H7 (cell line): ENCODE measurements at places on chromosomes 6 and 20. TPM values are rescaled to one million over a fixed set of nuclear protein-coding genes. Genes with fewer than 3 reads are reported as not detected.

ADAM33 gene
- total RNA-seq, result 3.3 and 5.5 TPM in 2 replicates

OPRM1 gene
- total RNA-seq, result not detected in 2 replicates

FERMT1 gene
- 11.0 and 14.3 TPM in 2 replicates for total RNA-seq

DNAH8 gene
- total RNA-seq, result 0.03 TPM in 1 of 2 replicates, not detected in the other

C20orf204 gene
- 1.1 and 1.6 TPM in 2 replicates for total RNA-seq

STK35 gene
- total RNA-seq, result 39.8 and 40.8 TPM in 2 replicates

GRCh38 chr6:74041420-74041819 is 345.4 kb downstream of the CD109 start:
- no peak for DNase-seq

DNA sequence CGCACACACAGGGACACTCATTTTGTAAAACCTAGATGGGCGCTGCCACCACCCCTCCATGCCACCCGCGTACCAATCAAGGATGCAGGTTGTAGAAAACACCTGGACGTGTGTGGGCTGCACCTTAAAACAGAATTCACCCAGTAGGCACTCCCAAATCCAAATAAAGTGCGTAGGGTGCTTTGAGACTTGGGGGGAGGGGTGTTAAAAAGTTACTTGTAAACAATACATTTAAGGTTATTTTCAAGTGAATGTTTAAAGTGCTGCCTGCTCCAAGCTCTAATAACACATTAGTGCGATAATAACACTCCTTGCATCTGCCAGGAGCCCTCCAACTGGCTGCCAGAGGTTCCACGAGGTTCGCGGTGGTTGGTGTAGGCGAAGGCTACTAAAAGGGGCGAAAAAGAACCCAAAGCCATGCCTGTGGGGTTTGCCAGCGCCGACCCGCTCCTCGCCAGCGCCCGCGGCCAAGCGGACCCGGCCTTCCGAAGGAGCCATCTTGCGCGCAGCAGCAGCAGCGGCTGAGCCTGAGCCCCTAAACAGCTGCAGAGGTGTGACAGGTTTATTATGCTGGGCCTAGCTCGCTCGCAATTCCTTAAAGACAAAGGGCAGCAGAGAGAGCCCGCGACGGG is 11.5 kb downstream of the FOXC1 start:
- DNase-seq, result peak; percentile 83

DNA sequence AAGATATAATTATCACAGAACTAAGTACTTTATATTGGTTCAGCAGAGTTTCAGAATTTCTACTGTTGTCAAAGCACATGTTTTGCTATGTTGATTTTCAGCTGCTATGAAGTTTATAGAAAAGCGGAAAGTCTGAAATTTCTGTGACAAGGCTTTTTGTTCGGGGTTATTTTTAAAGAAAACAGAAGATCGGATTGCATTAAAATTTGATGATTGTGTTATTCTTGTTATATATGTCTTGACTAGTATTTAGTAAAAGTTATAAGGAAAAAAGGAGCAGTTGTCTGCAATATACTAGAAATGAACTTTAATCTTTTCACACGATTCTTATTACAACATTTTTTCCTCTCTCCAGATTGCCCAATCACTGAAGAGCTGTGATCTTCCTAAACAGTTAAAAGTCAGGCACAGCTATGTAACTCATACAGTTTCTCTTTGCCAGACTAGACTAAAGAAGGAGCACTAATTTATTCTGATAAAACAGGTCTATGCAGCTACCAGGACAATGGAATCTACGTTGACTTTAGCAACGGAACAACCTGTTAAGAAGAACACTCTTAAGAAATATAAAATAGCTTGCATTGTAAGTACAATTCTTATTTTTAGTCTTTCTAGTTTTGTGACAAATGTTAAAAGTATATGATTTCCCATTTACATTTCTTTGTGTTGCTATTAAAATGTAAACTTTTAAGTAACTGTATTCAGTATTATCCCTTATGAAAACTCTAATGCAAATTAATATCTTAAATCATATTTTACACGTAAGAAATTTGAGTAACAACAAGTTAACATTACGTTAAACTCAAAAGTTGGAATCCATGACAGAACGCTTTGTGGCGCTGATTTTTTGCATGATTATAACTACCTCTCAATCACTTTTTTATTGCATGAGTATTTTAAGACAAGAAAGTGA is at the start of gene ENPP3:
Gene ENPP3 (plus strand): TSS at position 423 of the 913 bp plus-strand sequence. CDS start 83 bp downstream, at position 506.
- DNase-seq, result no peak

DNA sequence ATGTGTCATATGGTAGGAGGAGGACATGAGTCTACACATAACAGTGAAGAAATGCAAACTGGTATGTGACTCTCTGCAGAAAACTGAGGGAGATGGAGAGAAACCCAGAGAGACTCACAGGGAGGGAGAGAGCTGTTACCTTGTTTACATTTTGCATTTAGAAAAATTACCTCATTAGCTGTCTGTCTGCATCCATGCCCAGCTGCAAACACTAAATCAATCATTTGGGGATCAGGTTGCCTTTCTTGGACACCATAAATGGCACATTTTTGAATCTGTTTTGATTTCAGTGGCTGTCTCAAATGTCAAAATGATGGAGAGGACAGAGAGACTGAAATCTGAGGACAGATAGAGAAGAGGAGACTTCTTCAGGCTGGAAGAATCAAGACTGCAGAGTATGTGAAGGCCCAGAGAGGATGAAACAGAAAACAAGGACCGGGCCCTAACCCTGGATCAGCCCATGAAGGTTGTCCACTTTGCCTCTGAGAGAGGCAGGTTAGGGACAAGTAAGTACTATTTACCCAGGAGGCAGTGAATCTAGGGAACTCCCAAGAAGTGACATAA is 92.2 kb downstream of the UNC5CL start:
- no peak for DNase-seq

GRCh38 chr6:79657238-79657637 is 26.1 kb downstream of the SH3BGRL2 start:
- DNase-seq, result no peak

DNA sequence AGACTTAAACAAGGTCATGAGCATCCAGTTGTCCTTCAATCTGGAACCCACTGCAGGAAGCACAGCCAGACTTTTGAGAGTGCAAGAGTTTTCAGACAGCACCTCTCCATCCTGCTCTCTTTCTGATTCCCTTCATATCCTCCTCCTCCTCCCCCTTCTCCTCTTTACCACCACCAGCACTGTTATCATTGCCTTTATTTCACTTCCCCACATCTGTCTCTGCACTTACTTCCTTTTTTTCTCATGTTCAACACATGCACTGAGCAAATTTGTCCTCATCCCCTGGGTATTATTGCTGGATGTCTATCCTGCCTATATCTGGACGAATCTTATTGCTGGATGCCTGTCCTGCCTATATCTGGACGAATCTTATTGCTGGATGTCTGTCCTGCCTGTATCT is 554.8 kb downstream of the DHX35 start:
- no peak for DNase-seq

- no peak for DNase-seq
Measured at GRCh38 chr20:5845681-5846615, 95.7 kb downstream of the SHLD1 start.

GRCh38 chr6:66675906-66676305 is 968.9 kb upstream of the EYS start:
- DNase-seq, result no peak

DNA sequence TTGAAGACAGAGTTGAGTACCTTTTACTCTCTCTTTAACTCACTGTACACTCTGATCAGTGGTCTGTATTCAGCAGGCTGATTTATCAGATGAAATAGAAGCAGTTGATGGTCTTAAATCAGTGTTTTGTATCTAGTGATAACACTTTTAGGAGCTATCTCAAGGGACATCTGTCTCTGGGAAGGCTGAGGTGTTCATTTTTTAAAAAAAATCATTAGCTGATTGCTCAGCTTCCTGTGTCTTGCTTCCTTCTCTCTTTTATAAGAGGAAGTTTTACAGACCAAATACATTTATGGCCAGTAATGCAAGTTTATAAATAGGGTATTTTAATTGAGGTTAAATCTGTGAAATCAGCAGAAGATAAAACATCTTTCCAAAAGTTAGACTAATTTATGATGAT is 12.0 kb upstream of the CCDC170 start:
- DNase-seq, result no peak

- no peak for DNase-seq
Measured at GRCh38 chr6:118825661-118826060, 68.3 kb upstream of the ASF1A start.

DNA sequence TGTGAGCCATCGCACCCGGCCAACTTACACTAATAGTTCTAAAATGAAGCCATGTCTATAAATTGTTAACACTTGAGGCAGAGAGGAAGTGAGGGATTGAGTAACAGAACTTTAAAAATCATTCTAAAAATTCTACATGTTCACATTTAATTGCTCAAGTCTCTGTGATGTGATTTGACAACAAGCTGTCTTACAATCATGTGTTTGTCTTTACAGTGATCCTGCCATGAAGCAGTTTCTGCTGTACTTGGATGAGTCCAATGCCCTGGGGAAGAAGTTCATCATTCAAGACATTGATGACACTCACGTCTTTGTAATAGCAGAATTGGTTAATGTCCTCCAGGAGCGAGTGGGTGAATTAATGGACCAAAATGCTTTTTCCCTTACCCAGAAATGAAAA is 23.6 kb downstream of the GTF2H5 start:
- no peak for DNase-seq

DNA sequence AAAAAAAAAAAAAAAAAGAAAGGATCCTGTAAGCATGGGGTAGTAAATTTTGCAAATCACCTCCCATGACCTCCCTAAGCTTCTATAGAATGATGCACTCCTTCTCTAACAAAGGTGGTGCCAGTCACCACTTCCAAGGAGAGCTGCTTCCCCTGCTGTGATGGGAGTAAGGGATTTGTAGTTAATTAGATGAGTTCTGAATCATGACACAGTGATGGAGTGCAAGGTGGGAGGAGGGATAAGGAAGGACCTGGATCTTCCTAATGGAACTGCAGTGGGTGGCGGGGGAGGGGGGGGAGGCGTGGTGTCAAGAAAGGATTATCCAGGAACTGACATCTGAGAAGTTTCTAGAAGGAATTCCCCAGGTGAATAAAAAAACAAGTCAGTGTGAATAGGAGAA is 47.8 kb downstream of the NRN1 start:
- DNase-seq, result no peak

GRCh38 chr6:158631678-158632537 is 12.6 kb downstream of the DYNLT1 start:
- no peak for DNase-seq

DNA sequence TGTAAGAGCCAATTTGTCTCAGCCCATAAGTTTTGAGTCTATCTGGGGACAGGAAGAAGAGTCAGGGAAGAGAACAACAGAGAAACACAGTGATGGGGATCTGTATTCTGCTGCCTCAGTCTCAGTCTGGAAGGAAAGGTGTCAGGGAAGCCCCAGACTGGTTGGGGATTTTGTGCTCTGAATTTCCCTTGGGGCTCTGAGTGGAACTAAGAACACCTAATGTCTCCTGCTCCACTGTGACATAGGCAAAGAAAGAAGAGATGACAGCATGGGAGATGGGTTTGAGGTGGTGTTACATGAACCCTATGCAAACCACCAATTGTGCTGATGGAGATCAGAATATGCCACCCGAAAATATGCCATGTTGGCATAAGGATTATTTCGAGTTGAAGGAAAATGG is 139.5 kb upstream of the MYLIP start:
- DNase-seq, result no peak

DNA sequence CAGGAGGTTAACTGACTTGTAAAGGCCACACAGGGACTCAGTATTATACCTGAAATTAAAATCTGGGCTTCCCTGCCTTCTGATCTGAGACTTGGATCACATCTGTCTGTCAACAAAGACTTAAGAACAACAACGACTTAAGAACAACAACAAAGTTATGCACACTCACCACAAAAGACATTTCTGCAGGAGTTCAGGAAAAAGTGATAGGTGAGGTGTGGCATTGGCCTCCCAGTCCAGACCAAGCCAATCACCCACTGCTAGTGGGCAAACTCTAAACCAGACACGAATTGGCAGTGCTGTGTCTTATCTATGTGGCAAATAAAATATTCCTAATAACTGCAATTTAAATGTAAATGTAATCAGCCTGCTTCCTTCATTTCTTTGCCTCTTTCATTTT is 61.3 kb downstream of the PRDM1 start:
- no peak for DNase-seq

DNA sequence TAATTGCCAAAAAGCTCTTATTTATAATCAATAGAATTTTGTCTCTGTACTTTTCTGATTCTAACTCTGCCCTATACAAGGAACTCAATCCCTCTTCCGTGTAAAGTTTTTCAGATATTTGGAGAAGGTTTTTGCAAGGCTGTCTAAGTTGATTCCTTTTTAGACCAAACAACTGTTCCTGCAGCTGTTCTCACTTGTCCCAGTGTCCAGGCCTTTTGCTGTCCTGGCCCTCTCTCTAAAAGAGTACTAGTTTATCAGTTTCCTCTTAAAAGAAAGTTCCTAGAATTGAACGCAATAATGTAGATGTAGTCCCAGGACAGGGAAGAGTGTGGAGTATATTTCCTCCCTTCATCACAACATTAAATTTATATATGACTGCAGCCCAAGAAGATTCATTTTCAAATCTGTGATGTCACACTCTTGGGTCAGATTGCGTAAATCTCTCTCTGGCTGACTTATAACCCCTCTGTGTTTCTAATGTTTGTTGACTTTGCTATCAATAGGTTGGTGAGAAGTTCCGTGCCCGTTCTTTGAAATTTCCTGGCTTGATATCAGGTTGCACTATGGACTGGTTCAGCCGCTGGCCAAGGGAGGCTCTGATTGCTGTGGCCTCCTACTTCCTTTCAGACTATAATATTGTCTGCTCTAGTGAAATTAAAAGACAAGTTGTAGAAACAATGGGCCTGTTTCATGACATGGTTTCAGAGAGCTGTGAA is 139.4 kb upstream of the GLP1R start:
- DNase-seq, result no peak

GRCh38 chr20:63681609-63682142 is 14.8 kb upstream of the TNFRSF6B start:
- DNase-seq, result no peak

DNA sequence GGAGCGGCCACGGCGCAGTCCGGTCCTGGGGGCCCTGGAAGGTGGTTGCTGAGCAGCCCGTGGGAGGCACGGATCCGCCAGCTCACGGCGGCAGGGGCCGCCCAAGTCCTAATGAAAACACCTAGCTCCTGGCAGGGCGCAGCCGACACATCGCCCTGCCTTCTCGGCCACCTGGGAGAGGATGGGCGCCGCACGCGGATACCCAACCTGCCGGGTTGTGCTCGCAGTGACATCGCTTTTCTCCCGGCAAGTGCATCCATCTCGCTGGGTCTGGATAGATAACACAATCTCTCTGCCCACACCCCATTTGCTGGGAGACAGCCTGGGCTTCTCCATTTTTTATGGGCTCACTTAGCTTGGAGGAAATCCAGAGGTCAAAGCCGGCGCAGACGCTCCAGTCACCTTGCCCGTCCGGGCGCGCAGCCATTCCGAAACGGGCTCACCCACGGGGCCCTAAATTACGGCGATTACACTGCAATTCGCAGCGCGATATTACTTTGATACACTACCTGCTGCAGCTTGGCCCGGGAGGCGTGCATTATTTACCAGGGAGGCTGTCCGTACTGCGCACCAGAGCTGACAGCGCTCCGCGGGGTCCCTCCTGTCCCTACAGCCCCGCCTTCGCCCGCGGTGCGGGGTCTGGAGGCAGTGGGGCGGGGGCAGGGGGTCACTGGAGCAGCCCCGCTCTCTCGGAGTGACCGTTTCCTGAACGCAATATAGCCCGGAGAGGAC is 36.2 kb upstream of the CCDC167 start:
- DNase-seq, result peak; percentile 82
